GM04503 (cell line): ENCODE measurements at places on chromosomes 2 and 18.

- DNase-seq: no peak
Observed at GRCh38 chr2:80429251-80429650, 124.7 kb upstream of the LRRTM1 start.

DNA sequence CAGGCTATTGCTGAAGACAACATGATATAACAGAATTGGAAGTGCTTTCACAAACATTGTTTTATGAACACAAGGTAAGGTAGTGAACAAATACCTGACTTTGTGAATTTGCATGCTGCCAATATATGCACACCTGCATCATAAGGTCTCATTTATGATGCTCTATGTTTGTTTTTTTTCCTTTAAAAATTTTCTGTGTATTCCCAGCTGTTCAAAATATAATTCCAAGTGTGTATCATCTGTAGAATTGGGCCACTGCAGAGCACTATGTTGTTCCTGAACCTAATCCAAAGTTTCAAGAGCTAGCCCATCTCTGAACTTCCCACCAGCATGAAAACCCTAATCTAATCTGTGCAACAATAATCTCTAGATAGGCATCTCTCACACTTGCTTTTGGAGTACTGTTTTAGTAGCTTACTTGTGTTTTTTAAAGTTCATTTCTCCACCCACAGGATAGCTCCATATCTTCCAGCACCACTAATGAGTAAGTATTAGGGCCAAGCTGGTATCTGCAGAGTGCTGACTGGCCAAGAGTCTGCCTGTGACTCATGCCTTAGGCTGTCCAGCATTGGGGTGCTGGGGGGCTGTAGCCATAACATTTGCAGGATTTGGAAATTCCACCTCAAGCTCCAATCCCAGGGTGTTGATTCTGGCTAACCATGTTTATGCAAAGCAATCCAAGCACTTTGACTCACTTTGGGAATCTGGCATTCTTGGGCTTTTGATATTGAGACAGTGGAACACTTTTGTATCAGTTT, 208.2 kb upstream of the REV1 start:
- DNase-seq: peak; percentile 87

- DNase-seq: no peak
Observed at GRCh38 chr2:126686286-126686685, 30.3 kb downstream of the GYPC start.

GRCh38 chr2:39492716-39493115, 55.6 kb upstream of the MAP4K3 start:
- no peak for DNase-seq

DNA sequence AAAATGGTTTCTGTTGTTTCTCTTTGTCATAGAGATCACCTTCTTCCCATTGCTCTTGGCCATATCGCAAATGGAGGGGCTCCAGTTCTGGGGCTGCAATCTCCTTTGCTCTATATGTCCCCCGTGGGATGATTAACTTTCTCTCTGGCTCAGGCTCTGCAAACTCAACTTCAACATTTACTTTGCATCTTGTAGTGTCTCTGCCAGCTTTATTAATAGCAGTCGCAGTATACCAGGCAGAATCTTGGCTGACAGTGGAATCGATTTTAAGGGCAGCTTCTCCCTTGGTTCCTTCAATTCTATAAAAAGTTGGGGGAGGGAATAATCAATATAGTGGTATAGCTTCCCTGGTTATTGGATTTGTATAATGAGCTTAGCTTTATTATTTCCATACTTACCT, 30.5 kb downstream of the TTN start:
- DNase-seq: no peak

DNA sequence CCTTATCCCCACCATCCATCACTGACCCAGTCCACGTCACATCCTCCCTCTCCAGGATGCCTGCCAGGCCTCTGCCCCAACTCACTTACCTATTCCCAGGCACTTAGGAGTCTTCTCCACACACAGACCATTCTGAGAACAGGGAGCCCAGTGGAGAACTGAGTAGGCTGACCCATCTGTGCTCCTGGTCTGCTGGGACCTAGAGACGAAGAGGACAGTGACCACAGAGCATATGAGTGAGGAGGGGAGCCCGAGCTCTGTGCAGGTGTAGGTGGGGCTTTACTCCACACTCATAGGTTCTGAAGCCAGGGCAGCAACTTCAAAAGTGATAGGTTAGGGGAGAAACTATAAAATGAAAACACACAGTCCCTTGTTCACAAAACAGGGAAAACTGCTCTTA, 130.0 kb downstream of the NDUFA10 start:
- no peak for DNase-seq

GRCh38 chr2:14751581-14751980, 119.1 kb downstream of the LRATD1 start:
- DNase-seq: no peak

- no peak for DNase-seq
Observed at GRCh38 chr2:22281033-22281432, 1103.9 kb upstream of the KLHL29 start.

GRCh38 chr2:74026687-74027241, 42.1 kb downstream of the TET3 start:
- DNase-seq: no peak
